Peyer's patch (tissue), 4 donors: ENCODE measurements at places on chromosomes 12 and 14.

DNA sequence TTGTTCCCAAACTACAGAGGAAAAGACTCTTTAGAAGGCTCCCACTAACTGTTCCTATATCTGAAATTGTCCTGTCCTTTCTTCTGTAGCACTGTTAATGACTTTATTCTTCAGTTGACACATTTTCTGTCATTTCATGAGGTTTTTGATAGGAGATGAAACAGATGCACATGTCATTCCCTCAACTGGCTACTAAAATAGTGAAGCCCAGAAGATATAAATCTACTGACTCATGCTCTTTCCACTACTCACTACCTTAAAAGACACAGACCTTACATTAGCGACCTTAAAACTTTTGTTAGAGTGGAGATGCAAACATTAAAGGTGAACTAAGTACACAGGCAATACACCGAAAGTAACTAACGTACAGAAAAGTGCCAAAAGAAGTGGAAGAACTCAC is 59.5 kb upstream of the ANKS1B start:
- DNase-seq, result no peak
- no peak overlapping the region for H3K4me3 ChIP-seq
- H3K27me3 ChIP-seq, result no peaks in the 10 kb centered on the region
- no peaks in the 10 kb centered on the region for H3K4me1 ChIP-seq
- H3K36me3 ChIP-seq, result peaks cover 39% of the 10 kb centered on the region

DNA sequence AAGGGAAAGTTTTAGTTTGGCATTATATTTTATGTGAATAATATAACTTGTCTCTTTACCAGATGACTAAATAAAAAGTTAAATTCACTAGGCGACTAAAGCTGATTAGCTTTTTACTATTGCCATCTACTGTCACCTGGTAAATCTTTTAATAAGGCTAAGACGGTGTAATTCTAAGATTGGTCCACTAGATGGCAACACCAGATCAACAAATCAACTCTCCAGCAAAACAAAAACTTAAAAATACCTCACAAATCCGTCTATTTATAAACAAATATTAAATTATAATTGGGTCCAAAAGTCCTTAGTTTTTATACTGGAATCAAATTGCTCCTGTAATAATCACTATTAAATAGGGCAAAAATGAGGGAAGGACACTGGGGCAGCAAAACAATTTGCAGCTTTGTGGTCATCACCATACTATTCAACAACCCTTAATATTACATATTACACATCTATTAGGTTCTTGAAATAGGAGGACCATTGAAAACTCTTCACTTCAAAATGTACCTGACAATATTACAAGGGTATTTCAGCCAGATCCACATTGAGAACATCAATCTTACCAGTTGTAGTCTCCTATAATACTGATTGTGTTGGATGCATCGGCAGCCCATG is 47.9 kb downstream of the GALC start:
- no peaks in the 10 kb centered on the region for H3K27me3 ChIP-seq
- no peak overlapping the region for H3K4me3 ChIP-seq
- H3K4me1 ChIP-seq, result no peaks in the 10 kb centered on the region
- no peak overlapping the region for H3K27ac ChIP-seq
- no peak for DNase-seq

- no peaks in the 10 kb centered on the region for H3K4me1 ChIP-seq
- DNase-seq, result no peak
- H3K27me3 ChIP-seq, result no peaks in the 10 kb centered on the region
Measured at GRCh38 chr12:131348646-131349045, 362.2 kb upstream of the SFSWAP start.

- H3K4me1 ChIP-seq, result no peaks in the 10 kb centered on the region
- no peak overlapping the region for H3K27ac ChIP-seq
- no peaks in the 10 kb centered on the region for H3K27me3 ChIP-seq
- no peak for DNase-seq
- H3K36me3 ChIP-seq, result no peaks in the 10 kb centered on the region
- H3K4me3 ChIP-seq, result no peak overlapping the region
Measured at GRCh38 chr12:19647806-19648556, 208.7 kb downstream of the AEBP2 start.

- DNase-seq, result no peak
- H3K4me3 ChIP-seq, result no peak overlapping the region
- no peak overlapping the region for H3K27ac ChIP-seq
- H3K36me3 ChIP-seq, result no peaks in the 10 kb centered on the region
- no peaks in the 10 kb centered on the region for H3K27me3 ChIP-seq
Measured at GRCh38 chr12:1367331-1368291, 226.8 kb downstream of the FBXL14 start.

DNA sequence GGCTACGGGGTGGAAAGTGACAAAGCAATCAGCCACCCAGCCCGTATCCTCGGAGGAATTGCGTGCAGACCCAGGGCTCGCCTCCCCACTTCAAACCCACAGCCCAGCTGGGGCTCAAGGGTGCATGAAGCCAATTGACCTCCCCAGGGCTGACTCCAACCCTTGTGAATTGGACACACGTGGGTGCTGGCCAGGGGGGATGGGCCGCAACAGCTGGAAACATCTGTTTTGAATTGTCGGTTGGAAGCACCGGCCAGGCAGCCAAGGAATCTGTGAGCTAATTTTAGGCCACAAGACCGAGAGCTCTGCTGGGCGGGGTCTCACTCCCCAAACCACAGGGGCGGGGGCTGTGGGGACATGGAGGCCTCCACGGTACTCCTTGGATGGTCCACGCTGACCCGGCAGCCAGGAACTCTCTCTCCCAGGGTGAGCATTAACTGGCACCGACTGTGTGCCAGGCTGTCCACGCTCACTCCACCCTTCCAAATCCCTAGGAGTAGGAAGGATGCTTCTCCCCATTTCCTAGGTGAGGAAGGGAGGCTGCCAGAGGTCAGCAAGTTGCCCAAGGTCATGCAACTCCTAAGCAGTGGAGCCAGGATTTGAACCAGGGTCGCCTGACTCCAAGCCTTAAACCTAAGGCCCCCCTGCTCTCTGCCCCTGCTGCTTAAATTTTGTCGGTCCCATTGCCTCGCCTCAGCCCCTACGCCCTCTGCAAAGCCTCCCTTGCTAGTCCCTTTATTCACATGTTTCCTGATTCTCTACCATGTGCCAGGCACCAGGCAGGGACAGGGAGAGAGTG is 11.9 kb upstream of the TMEM119 start:
- H3K27me3 ChIP-seq, result no peaks in the 10 kb centered on the region
- no peaks in the 10 kb centered on the region for H3K36me3 ChIP-seq
- H3K27ac ChIP-seq, result no peak overlapping the region

DNA sequence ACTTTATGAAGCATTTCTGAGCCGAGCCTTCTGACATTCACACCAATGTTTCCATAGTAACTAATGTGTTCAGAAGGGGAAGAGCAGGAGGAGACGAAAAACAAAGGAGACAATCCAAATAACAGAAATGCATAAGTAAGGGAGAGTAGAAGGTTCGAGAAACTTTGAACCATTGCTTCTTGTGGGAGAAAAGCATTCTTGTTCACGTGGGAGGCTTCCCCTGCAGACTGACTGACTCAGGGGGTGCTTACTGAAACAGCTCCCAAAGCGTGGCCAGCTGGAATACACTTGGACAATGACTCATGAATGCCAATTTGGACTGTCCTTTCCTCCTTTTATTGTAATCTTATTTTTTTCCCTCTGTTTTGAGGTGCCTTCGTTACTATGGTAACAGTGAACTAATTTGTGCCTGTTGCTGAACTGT is 73.9 kb downstream of the NEDD1 start:
- H3K4me3 ChIP-seq, result no peak overlapping the region
- H3K4me1 ChIP-seq, result no peaks in the 10 kb centered on the region
- no peaks in the 10 kb centered on the region for H3K27me3 ChIP-seq

DNA sequence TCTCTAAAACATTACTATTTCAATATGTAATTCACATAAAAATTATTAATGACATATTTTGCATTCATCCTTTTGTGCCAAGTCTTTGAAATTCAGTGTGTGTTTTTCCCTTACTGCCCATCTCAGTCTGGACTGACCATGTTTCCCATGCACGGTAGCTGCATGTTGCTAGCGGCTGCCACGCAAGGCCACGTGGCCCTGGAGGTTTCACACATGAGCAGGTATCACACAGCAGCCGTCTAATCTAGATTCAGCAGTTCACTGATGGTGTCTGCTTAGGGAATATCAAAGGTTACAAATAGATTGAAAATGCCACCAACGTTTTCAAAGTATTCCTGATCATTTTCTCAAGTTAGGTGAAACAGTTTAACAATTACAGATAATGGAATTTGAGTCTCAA is 234.8 kb upstream of the FKBP4 start:
- H3K27me3 ChIP-seq, result no peaks in the 10 kb centered on the region
- no peak overlapping the region for H3K4me3 ChIP-seq
- H3K36me3 ChIP-seq, result no peaks in the 10 kb centered on the region
- no peak for DNase-seq
- no peak overlapping the region for H3K27ac ChIP-seq
- H3K4me1 ChIP-seq, result no peaks in the 10 kb centered on the region

GRCh38 chr12:78586790-78587189 is 277.8 kb upstream of the SYT1 start:
- no peaks in the 10 kb centered on the region for H3K27me3 ChIP-seq
- H3K36me3 ChIP-seq, result no peaks in the 10 kb centered on the region
- no peak overlapping the region for H3K4me3 ChIP-seq
- no peaks in the 10 kb centered on the region for H3K4me1 ChIP-seq

DNA sequence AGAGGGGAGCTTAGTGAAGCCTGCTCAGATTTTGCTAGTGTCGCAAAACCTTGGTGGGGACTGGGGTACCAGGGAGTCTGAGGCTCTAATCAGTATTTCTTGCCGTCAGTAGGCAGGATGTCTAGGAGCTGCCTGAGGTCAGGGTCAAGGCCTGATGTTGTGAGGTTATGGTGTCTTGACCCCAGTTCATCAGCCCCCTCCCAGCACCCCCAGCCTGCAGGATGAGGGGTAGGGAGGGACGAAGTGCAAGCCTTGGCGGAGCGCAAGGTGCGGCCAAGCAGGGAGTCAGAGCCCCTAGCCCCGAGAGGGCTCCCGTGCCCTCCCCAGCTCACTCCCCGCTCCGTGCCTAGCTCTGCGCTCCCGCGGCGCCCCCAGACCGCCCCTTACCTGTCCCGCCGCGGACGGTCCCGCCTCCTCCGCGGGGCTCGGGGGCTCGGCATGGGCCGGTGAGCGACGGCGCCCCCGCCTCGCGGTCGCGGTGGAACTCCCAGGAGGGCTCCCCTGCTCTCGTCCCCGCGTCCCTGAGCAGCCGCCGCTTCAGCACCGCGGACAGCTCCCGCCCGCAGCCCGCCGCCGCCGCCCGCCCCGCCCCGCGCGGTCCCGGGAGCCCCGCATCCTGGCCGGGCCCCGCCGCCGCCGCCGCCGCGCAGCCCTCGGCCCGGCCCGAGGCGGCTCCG is 347 bp downstream of the SYNDIG1L start:
- DNase-seq, result no peak
- no peaks in the 10 kb centered on the region for H3K27me3 ChIP-seq
- peaks cover 7% of the 10 kb centered on the region for H3K4me1 ChIP-seq
- no peak overlapping the region for H3K27ac ChIP-seq

GRCh38 chr12:72102150-72102549 is 163.5 kb downstream of the TPH2 start:
- H3K4me3 ChIP-seq, result no peak overlapping the region
- H3K4me1 ChIP-seq, result no peaks in the 10 kb centered on the region
- H3K27ac ChIP-seq, result no peak overlapping the region
- H3K36me3 ChIP-seq, result no peaks in the 10 kb centered on the region
- no peak for DNase-seq

GRCh38 chr14:94051115-94051514 is 25.0 kb downstream of the OTUB2 start:
- H3K27me3 ChIP-seq, result no peaks in the 10 kb centered on the region
- H3K36me3 ChIP-seq, result peaks cover 4% of the 10 kb centered on the region
- DNase-seq, result no peak
- H3K27ac ChIP-seq, result no peak overlapping the region

GRCh38 chr12:6067152-6067916 is 57.1 kb downstream of the VWF start:
- H3K36me3 ChIP-seq, result no peaks in the 10 kb centered on the region
- H3K27ac ChIP-seq, result no peak overlapping the region
- no peak for DNase-seq
- no peaks in the 10 kb centered on the region for H3K27me3 ChIP-seq
- no peak overlapping the region for H3K4me3 ChIP-seq

GRCh38 chr14:65462411-65462810 is 49.9 kb downstream of the FUT8 start:
- H3K4me3 ChIP-seq, result no peak overlapping the region
- no peaks in the 10 kb centered on the region for H3K27me3 ChIP-seq
- H3K27ac ChIP-seq, result no peak overlapping the region
- H3K36me3 ChIP-seq, result no peaks in the 10 kb centered on the region
- no peak for DNase-seq
- no peaks in the 10 kb centered on the region for H3K4me1 ChIP-seq

DNA sequence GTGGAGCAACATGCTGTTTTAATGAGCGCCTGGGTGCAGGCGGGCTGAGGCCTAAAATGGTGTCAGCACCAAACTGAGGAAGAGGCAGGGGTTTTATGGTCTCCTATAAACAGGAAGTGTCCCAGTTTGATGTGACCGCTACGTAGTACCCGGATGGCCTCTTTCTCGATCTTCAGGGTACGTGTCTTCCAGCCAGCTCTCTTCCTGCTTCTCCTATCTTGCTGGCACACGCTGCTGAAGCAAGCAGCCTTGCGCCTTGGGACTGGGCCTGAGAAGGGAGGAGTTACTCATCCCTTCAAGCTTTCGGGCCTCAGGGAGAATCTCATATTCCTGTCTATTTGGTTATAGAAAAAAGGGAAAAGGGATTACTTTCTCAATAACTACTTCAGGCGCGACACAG is 28.2 kb upstream of the RNASE1 start:
- no peaks in the 10 kb centered on the region for H3K4me1 ChIP-seq
- H3K36me3 ChIP-seq, result no peaks in the 10 kb centered on the region
- no peaks in the 10 kb centered on the region for H3K27me3 ChIP-seq
- DNase-seq, result no peak

DNA sequence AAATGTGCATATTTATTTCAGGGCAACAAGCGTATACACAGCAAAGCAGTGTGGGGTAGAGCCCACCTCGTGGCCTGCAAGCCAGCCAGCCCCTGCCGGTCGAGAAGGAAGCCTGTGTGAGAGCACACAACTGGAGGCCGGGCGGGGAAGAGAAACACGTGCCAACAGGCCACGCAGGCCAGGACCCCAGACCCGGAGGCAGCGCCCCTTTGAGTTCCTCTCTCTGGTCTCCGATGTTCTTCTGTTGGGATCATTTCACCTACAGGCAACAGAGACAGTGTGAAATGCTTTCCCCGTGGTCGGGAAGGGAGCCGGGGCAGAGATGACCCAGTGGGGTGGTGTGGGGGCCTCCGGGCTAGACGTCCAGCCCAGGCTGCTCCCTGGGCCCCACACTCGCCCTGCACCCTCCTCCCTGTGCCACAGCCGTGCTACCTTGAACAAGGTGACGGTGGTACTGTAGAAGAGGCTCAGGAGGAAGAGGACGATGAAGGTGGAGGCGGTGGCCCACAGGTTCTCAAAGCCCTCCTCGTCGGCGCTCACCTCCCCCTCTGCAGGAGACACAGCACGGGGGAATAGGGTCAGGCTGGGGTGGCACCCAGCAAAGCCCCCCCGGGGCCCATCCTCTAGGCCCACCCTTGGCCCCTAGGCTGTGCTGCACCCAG is 325.5 kb downstream of the TMEM121 start:
- H3K4me3 ChIP-seq, result no peak overlapping the region
- no peaks in the 10 kb centered on the region for H3K36me3 ChIP-seq
